Diencephalon (tissue), 1 donor: ENCODE measurements at places on chromosomes 1 and 21. TPM values are rescaled to one million over a fixed set of nuclear protein-coding genes. Genes with fewer than 3 reads are reported as not detected.

ADSS2 gene
- 71.5 TPM for total RNA-seq

ASAP3 gene
- 14.8 TPM for total RNA-seq

KLHDC9 gene
- 15.5 TPM for total RNA-seq

MX2 gene
- 1.2 TPM for total RNA-seq

SMAP2 gene
- total RNA-seq = 46.8 TPM
